ENCODE measurements at places on chromosomes 5 and 9. TPM values are rescaled to one million over a fixed set of nuclear protein-coding genes. Genes with fewer than 3 reads are reported as not detected.

GRCh38 chr9:128910906-128911305 is 9.9 kb upstream of the PHYHD1 start:
- H3K36me3 ChIP-seq, result peaks cover 31% of the 10 kb centered on the region
- no peak overlapping the region for H3K27ac ChIP-seq
- H3K4me3 ChIP-seq, result no peak overlapping the region
- no peaks in the 10 kb centered on the region for H3K27me3 ChIP-seq

- H3K4me3 ChIP-seq, result no peak overlapping the region
- no peaks in the 10 kb centered on the region for H3K36me3 ChIP-seq
- no peaks in the 10 kb centered on the region for H3K4me1 ChIP-seq
- peak; percentile 0 for DNase-seq
- H3K27ac ChIP-seq, result no peak overlapping the region
Observed at GRCh38 chr9:119074017-119074416, 295.2 kb downstream of the BRINP1 start.

DNA sequence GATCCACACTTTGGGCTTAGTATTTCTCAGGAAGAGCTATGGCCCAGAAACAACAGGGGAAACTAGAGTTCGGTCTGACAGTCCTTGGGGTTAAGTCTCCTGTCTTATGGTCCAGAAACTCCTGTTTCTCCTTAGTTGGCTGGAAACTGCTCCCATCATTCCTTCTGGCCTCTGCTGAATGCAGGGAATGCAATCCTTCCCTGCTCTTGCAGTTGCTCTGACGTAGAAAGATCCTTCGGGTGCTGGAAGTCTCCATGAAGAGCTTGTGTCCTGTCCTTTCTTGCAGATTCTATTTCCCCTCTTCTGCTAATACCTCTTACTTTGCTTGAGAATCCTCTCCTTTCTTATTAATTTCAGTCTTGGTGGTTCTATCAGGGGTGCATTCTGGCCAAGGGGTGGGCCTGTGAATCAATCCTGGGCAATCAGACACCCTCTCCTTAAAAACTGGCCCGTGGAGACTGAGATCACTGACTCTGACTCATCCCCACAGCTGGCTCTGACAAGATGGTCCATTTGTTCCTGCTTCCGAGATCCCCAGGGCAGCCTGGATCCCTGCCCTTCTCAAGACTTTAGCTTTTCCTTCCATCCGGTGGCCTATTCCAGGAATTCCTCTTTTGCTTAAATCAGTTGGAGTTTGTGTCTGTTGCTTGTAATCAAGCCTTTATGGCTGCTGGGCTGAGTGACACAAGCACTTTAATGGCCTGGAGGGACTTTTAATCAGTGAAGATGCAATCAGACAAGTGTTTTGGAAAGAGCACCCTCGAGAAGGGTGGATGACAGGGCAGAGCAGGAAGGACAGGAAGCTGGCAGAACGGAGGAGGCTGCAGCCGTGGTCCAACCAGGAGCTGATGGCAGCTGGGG is 23.7 kb downstream of the PTGS1 start:
- no peaks in the 10 kb centered on the region for H3K36me3 ChIP-seq
- no peak overlapping the region for H3K27ac ChIP-seq
- H3K4me1 ChIP-seq, result peaks cover 5% of the 10 kb centered on the region
- H3K27me3 ChIP-seq, result peaks cover 17% of the 10 kb centered on the region

DNA sequence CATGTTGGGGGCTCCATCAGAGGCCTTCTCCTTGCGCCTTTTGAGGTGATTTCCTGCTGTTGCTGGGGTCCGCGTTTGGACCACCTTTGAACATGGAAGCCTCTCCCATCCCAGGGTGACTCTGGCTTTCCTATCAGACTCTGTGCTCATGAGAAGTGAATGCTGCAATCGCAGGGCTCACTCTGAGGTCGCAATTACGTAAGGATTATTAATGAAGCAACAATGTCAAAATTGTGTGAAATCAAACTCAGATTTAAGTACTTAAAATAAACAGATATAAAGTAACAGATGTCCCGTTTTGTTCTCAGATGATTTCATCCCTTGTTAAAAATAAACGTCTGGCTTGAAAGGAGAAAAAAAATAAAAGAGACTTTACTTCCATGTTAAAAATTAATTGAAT is 634.2 kb downstream of the BNC2 start:
- no peak overlapping the region for H3K27ac ChIP-seq
- H3K27me3 ChIP-seq, result no peaks in the 10 kb centered on the region
- H3K4me3 ChIP-seq, result no peak overlapping the region

DNA sequence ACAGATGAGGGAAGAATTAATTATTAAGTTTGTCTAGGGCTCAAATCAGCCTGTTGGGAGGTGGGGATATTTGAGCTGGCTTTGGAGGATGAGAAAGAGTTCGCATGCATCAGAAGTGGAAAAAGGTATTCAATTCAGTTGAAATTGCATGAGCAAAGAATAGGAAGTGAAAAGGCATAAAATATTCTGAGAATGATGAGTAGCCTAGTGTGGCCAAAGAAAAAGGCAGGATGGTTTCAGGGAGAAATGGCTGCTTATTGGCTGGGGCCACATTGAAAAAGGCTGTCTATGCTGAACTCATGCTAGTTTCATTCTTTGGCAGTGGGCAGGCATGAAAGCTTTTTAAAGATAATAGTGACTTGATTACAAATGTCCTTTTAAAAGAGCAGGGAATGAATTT is 235.4 kb upstream of the RIOK2 start:
- H3K4me3 ChIP-seq, result no peak overlapping the region
- no peak for DNase-seq
- peaks cover 4% of the 10 kb centered on the region for H3K27me3 ChIP-seq
- no peaks in the 10 kb centered on the region for H3K4me1 ChIP-seq
- no peak overlapping the region for H3K27ac ChIP-seq
- H3K36me3 ChIP-seq, result no peaks in the 10 kb centered on the region

- H3K27ac ChIP-seq, result peak overlapping the region; percentile 94
- DNase-seq, result no peak
- H3K4me1 ChIP-seq, result peaks cover 69% of the 10 kb centered on the region
- H3K4me3 ChIP-seq, result no peak overlapping the region
Observed at GRCh38 chr9:73148447-73148937, 3.2 kb upstream of the ANXA1 start.

DNA sequence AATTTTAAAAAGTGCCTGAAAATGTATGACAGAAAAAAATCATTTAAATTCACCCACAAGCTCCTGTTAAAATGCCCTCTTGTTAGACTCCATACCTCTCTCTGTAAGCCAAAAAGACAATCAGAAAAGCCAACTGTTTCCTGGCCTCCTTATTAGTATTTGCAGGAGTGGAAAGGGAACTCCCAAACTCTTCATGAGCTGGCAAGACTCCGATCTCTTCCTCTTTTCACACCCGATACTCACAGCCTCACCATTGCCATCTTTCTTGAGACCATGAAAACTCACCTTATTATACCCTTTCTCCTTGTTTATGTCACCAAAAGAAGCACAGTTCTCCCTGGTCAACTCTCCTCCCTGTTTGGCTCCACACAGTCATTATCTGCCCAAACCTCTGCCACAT is 197.8 kb downstream of the DMAC1 start:
- no peaks in the 10 kb centered on the region for H3K36me3 ChIP-seq
- no peak for DNase-seq
- H3K27me3 ChIP-seq, result no peaks in the 10 kb centered on the region
- H3K27ac ChIP-seq, result no peak overlapping the region

DNA sequence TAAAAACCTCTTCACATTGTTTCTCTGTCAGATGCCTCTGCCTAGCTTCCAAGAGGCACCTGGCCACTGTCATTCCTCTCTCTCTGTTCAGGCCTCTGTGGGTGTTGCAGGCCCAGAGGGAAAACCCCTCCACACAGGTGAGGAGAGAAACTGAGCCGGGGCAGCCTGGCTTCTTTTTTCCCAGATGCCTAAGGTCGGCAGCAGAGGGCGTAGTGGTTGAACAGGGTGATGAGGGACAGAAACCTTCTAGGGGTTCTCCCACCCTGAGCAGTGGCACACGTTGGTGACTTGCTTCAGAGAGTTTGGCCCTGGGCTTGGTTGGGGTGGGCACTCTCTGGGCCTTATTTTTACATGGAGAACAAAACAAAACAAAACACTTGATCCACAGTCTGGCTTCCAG is 12.2 kb downstream of the IL9 start:
- no peaks in the 10 kb centered on the region for H3K36me3 ChIP-seq
- H3K27me3 ChIP-seq, result peaks cover 19% of the 10 kb centered on the region
- H3K4me1 ChIP-seq, result peaks cover 4% of the 10 kb centered on the region
- no peak overlapping the region for H3K4me3 ChIP-seq

DNA sequence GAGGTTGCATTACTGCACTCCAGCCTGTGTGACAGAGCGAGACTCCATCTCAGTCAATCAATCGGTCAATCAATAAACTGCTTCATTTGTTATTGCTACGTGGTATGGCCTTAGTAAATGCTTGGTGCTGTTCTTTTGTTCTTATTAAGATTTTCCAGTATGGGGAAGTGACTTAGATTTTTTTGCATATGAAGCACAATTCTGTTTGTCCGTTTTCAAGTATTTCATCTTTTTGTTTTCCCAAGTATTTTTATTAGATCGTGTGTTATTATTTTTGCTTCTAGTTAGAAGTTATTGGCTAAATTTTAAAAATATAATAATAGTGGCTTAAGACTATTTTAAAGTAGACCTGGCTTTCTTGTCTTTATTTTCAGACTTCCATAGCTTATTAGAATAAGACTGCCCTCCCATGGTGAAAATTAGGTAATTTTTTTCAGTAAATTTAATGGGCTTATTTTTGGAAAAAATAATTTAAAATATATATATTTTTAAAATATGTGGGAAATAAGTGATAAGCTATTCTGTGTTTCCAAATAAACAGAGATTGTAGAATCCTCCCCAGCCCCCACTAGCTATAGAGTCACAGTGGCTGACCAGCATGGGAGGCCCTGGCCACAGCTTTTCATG is 14.7 kb upstream of the OMD start:
- H3K4me3 ChIP-seq, result no peak overlapping the region
- H3K4me1 ChIP-seq, result peaks cover 10% of the 10 kb centered on the region
- H3K27me3 ChIP-seq, result no peaks in the 10 kb centered on the region
- H3K27ac ChIP-seq, result no peak overlapping the region
- DNase-seq, result no peak

GRCh38 chr5:57871496-57871895 is 388.9 kb upstream of the ACTBL2 start:
- H3K36me3 ChIP-seq, result no peaks in the 10 kb centered on the region
- no peak overlapping the region for H3K27ac ChIP-seq
- no peaks in the 10 kb centered on the region for H3K27me3 ChIP-seq
- no peaks in the 10 kb centered on the region for H3K4me1 ChIP-seq

DNA sequence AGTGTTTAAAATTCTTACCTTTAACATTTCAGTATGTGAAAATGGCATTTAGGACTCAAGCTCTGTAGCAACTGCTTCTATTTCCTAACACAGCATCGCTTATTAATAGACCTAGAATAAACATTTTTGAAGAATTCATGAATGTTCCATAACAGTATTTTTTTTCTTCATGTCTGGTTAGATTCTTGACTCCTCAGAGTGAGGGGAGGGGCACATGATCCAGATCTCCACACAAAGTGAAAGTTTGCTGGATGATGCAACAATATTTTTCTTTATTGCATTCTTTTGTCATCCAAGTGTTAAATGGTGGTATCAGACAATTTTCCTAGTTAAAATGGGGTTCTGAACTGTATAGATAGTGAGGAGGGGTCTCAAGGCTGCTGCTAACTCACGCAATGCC is 130.8 kb upstream of the MAN2A1 start:
- H3K4me3 ChIP-seq, result no peak overlapping the region
- H3K4me1 ChIP-seq, result peaks cover 12% of the 10 kb centered on the region
- H3K27ac ChIP-seq, result peak overlapping the region; percentile 6
- DNase-seq, result no peak

DNA sequence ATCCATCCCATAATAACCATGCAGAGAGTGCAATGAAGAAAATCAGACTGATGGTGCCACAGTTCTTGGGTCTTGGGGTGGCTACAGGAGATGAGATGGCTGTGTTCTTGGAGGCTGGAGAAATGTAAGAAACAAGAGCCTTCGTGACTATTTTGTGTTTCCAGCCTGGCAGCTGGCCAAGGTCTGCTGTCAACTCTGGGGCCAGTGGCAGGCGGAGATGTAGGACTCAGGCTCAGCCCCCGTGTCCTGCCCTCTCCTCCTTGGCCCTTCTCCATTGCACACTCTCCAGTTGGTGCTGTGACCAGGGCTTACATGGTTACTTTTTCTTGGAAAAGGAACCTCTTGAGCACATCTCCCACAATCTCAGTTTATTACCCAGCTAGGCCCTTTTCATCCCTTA is 235.4 kb downstream of the DMRT2 start:
- H3K27ac ChIP-seq, result no peak overlapping the region
- no peaks in the 10 kb centered on the region for H3K4me1 ChIP-seq
- H3K4me3 ChIP-seq, result no peak overlapping the region
- peaks cover 7% of the 10 kb centered on the region for H3K27me3 ChIP-seq

DNA sequence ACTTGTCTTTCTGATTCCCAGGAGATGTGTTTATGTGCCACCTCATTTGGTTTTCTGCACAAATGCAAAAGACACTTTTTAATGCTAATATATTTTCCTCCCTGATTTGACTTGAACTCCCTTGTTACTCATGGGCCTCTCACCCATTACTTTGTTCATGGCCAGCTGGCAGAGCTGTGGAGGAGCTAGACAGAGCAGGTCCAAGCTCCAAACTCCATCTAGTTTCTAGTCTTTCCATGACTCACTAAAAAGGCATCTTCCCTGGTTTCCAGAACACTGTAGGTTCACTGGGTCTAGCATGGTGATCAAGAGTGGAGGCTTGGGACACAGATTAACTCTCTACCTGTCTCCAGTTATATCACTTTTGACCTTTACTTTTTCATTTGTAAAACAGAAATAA is 161.0 kb upstream of the SLC28A3 start:
- no peak for DNase-seq
- H3K4me3 ChIP-seq, result no peak overlapping the region

GRCh38 chr5:159098603-159099436 is 896 bp downstream of the EBF1 start:
- H3K4me1 ChIP-seq, result peaks cover 29% of the 10 kb centered on the region
- DNase-seq, result peak; percentile 74
- peaks cover 85% of the 10 kb centered on the region for H3K27me3 ChIP-seq

GRCh38 chr9:93427655-93428379 is 23.7 kb upstream of the FAM120A start:
- no peak for DNase-seq
- no peak overlapping the region for H3K27ac ChIP-seq
- no peaks in the 10 kb centered on the region for H3K27me3 ChIP-seq
- no peak overlapping the region for H3K4me3 ChIP-seq

DNA sequence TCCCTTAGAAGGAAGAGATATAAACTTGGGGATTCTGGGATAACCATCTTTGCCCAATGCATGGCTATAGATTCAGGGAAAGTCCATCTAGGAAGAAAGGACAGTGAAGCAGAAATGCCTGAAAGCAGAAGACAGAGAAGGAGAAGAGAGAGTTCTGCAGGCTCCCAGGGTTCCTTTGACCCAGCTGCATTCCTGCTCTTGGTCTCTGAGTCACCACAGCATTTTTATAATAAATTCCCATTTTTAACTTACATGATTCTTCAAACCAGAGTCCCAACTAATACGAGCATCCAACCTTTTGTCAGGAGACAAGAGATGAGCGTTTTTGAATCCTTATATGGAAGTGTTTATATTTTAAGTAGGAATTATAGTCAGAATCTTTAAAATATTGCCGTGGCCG is 12.0 kb upstream of the AOPEP start:
- no peaks in the 10 kb centered on the region for H3K36me3 ChIP-seq
- no peaks in the 10 kb centered on the region for H3K4me1 ChIP-seq
- H3K27ac ChIP-seq, result no peak overlapping the region
- no peak overlapping the region for H3K4me3 ChIP-seq
- DNase-seq, result no peak
- peaks cover 32% of the 10 kb centered on the region for H3K27me3 ChIP-seq

The NME5 gene
- total RNA-seq, result not detected

The IL9 gene
- total RNA-seq, result not detected

The TSPAN17 gene
- total RNA-seq, result 25.3 TPM

Data from activated naive CD8-positive, alpha-beta T cell treated with anti-CD3 and anti-CD28 coated beads for 36 hours (primary cell).